CD4-positive, alpha-beta T cell treated with Interleukin-15 for 1 hour (primary cell): ENCODE measurements at places on chromosomes 1 and 21.

- no peak for DNase-seq
Measured at GRCh38 chr1:65724151-65724550, 68.5 kb upstream of the PDE4B start.

GRCh38 chr1:29752141-29752540 is 515.8 kb downstream of the PTPRU start:
- no peak for DNase-seq

DNA sequence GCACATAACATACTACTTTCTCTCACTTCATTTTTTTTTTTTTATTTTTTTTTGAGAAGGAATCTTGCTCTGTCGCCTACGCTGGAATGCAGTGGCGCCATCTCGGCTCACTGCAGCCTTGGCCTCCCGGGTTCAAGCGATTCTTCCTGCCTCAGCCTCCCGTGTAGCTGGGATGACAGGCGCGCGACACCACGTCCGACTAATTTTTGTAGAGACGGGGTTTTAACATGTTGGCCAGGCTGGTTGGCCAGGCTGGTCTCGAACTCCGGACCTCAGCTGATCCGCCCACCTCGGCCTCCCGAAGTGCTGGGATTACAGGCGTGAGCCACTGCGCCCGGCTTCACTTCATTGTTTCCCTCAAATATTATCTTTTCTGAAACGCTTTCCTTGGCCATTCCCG is 573 bp upstream of the PEX19 start:
- DNase-seq: no peak

DNA sequence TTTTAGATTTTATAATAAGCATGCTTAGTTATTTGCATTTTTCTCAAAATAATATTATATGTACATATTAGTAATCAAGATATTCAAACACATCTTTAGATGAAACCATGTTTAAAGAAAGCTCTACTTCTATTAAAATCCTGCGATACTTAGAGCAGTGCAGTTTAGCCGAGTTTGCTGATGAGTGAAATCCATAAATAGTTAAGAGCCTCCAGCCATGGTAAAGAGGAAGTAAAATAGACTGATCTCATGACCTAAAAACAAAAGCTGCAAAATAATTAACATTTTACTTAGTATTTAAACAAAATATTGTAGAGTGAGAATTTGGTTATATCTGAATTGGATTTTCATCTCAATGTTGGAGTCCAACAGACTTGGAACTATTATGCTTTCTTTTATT is 147.4 kb upstream of the NRIP1 start:
- DNase-seq: no peak
